GM23338 (cell line): ENCODE measurements at places on chromosomes 3 and 15. TPM values are rescaled to one million over a fixed set of nuclear protein-coding genes. Genes with fewer than 3 reads are reported as not detected.
A peak's percentile ranks its signal among the peaks of the same experiment; 100 is the strongest.

- DNase-seq, result no peak
These were observed 21.7 kb upstream of the ARHGEF3 start for GRCh38 chr3:56823421-56823926.

DNA sequence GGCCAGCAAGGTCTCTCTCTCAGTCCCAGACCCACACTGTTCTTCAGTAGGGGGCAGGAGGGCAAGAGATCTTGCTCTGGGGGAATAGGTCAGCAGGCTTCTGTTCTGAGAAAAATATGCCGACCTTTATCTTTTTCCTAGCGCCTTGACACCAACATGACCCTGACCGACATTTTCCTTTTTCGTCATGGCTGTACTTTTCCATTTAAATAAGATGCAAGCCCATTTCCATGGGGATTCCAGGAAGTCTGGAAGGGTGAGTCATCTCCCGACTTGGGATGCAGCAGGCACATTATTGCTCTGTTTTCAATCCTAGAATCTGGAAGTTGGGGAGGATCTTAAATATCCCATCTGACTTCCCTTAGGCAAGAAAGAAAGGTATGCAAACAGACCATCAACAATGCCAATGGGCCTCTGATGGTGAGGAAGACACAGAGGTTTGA, 261.5 kb upstream of the LRTM1 start:
- DNase-seq, result peak; percentile 48

DNA sequence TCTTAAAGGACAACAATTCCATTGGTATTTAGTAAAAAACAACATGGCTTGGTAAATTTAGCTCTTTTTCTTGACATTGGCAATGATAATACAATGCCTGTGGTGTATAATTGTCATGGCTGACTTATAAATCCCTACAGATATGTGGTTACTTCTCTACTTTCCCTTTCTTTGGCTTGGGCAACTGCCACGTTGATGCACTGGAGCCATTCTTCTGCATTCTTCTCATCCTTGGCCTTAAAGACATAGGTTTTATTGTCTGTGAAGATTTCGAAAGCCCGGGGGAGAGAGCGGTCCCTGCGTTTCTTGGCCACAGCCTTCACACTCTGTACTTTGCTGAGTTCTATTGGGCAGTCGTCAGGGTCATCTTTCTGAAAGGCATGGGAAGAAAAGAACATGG, 101.1 kb upstream of the CCNL1 start:
- DNase-seq, result no peak

REC114 gene
- total RNA-seq, result not detected in 2 replicates

DNA sequence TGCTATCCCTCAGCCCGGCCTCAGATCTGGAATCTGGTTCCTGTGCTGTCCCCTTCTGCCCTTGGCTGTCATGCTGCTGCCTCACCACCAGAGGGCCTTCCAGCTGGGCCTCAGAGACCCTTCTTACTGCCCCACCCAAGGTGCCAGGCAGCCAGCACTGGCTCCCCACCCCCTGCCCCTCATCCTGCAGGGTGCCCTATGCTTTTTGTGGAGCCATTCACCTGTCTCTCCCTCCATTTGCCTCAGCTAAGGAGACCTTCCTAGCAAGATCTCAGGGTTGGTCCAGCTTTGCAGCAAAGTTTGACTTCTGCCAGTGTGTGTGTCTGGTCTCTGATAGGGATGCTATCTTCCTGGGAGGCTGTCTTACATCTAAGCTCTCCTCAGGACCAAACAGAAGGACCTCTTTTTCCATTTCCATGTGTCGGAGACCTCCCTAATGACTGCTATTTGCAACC, 1.9 kb upstream of the VWA5B2 start:
- DNase-seq, result peak; percentile 72

- DNase-seq, result no peak
These were observed 54.9 kb upstream of the CCR2 start for GRCh38 chr3:46298871-46299607.

DNA sequence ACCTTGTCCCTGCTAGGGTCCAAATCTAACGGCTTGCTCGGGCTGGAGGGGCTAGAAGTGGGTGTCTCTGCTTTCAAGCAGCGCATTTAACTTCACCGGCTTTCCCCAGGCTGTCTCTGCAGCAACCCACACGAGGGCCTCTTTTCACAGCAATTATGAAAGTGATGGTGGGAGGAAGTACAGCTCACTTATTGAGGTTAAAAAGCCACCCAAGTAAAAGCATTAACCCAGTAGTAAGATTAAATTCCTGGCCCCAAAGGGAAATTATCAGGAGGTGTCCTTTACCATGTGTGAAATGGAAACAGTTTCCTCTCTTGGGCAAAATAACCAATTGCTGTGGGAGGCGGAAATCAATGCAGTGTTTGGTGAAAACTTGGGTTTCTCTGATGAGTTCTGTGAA, 41.1 kb downstream of the NGRN start:
- DNase-seq, result no peak

GRCh38 chr3:88775026-88775690, 332.3 kb upstream of the EPHA3 start:
- DNase-seq, result no peak

GRCh38 chr3:163422671-163423070, 1655.6 kb downstream of the SI start:
- no peak for DNase-seq

GOLGA6L4 gene
- total RNA-seq, result 0.76 and 3.8 TPM in 2 replicates

DNA sequence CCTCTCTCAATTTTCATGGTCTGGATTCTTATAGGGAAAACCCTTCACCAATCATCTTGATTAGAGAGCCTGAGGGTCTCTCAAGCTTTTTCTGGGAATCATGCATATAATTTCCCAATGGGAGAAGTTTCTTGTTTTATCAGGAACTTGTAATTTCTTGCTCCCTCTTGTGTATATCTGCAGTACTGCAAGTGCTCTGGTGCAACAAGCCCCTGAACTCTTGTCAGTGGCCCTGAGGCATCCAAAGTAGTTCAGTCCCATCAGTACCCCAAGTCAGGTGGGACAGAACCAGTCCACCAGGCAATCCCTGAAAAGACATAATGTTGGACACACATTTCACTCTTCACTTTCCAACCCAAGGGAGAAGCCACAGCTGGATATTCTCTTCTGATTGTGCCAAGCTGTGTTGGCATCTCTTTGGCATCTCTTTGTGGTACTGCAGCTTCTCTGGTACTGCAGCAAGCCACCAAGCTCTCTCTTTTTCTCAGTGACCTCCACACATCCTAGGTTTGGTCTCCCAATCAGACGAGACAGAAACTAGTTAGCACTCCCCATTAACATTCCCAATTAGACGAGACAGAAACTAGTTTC, 214.5 kb downstream of the ZIC4 start:
- DNase-seq, result peak; percentile 90

DNA sequence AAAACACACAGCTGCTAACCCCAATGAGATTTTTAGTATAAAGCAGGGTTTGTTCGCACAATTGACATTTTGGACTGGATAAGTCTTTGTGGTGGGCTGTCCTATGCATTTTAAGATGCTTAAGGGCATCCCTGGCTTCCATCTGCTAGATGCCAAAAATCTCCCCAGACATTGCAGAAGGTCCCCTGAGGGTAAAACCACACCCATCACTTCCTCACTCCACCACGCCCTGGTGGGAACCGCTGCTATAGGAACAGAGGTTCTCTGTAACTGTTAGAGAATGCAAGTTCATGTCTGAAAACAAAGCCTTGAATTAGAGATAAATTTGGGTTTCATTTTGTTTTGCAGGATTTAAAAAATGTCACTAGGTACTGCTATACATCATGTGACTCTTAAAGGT, 67.7 kb downstream of the ARHGEF26 start:
- DNase-seq, result no peak

DNA sequence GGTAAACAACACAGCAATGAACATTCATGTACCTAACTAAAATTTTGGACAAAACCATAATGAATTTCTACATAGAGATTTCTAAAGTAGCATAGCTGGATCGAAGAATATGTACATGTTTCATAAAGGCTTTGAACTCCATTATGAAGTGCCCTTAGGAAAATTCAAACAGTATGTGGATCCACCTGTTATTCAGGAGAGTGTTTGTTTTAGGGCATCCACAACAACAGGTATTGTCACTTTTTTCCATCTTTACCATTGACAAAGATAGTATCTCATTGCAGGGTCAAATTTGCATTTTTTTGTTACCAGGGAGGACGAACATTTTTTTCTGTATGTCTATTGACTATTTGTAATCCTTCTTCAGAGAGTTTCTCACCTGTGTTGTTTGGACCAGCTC, 75.0 kb downstream of the COL6A5 start:
- DNase-seq, result no peak

GRCh38 chr3:183766745-183767606, 58.4 kb downstream of the MAP6D1 start:
- DNase-seq, result peak; percentile 88

DNA sequence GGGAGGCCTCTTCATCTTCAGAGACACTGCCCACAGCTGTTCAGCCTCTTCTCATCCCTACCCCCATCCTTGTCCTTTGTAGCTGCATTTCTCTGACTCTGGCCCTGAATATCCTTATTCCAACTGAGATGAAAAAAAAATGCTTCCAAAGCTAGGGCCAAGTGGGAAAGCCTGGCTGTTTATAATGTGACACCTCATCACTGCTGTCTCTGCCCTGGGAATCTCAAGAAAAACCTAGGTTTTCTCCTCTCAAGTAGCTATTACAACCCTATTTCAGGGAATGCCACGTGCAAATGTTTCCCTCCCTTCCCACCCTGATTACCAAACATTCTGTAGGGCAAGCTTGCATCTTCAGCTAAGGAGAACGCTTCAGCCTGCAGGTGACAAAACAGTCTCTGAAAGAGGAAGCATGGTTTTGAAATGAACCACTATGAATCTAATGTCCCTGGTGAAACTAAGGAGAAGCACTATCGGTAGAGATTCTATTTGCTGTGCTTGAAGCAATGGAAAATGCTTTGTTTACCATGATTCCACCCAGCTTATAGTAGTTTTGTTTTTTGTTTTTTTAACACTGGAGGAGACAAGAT, 65.4 kb downstream of the USF3 start:
- DNase-seq, result no peak

- DNase-seq, result peak; percentile 62
These were observed 691 bp downstream of the MAP2K1 start for GRCh38 chr15:66387163-66388042.

AADACL2 gene
- not detected in 2 replicates for total RNA-seq

SLITRK3 gene
- total RNA-seq, result 1.7 and 3.2 TPM in 2 replicates

DNA sequence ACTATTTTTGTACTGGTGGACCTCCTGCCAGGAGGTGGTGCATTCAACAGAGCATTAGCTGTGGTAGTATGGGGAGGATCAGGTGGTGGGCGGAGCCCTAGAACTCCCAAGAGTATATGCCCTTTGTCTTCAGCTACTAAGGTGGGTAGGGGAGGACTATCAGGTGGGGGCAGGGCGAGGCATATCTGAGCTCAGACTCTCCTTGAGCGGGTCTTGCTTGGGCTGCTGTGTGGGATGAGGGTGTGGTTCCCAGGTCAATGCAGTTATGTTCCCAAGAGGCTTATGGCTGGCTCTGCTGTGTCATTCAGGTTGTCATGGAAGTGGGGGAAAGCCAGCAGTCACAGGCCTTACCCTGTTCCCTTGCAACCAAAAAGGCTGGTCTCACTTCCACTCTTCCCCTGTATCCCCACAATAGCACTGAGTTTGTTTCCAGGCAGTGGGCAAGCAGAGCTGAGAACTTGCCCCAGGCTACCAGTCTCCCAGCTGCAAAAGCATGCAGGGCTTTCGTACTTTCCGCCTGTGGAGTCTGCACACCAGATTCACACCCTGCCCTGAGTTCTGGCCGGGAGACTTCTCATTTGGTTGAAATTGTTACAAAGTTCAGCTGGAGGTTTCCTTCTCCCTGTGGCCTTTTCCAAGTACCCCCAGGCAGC, 93.7 kb upstream of the DPPA4 start:
- DNase-seq, result no peak

GRCh38 chr15:57158997-57159668, 217.2 kb upstream of the CGNL1 start:
- DNase-seq, result no peak

GYG1 gene
- 40.9 and 45.6 TPM in 2 replicates for total RNA-seq
